ENCODE measurements at places on chromosomes 11 and 22. TPM values are rescaled to one million over a fixed set of nuclear protein-coding genes. Genes with fewer than 3 reads are reported as not detected.

VSIG10L2 gene
- total RNA-seq = 0.27 TPM

RIN1 gene
- total RNA-seq = 47.2 TPM

CCDC179 gene
- total RNA-seq = not detected

OR5A1 gene
- not detected for total RNA-seq

KRTAP5-7 gene
- total RNA-seq = not detected

IGLL1 gene
- total RNA-seq = not detected

C11orf21 gene
- total RNA-seq = not detected

BTG4 gene
- total RNA-seq = not detected

KDM4E gene
- not detected for total RNA-seq

MRPL40 gene
- 65.4 TPM for total RNA-seq

SCGB1C1 gene
- total RNA-seq = not detected
